Right lung (tissue), 10 donors: ENCODE measurements at places on chromosomes 5 and 9. TPM values are rescaled to one million over a fixed set of nuclear protein-coding genes. Genes with fewer than 3 reads are reported as not detected.

Gene FKBP15
- 26.3 TPM for polyA plus RNA-seq

Gene CDO1
- 57.9 TPM for polyA plus RNA-seq

GRCh38 chr5:130216286-130216685 is 312.0 kb downstream of the CHSY3 start:
- no peak for DNase-seq

DNA sequence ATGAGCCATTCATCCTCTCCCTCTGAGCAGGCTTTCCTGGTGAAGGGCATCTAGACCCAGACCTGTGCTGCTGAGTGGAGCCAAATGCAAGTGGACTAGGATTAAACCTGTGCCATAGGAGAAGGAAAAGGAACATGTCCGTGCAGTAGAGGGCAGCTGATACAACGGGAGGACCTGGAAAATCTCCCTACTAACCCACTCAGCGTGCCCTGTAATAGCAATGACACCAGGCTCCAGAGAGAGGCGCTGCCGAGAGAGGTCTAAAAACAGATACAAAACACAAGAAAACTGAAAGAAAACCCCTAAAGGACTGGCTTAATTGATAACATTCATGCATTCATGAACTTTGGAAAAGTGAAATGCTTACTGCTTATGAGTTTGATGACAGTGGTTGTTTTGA is 60.8 kb downstream of the PFDN1 start:
- DNase-seq, result no peak

Gene ASPN
- polyA plus RNA-seq, result 13.9 TPM

DNA sequence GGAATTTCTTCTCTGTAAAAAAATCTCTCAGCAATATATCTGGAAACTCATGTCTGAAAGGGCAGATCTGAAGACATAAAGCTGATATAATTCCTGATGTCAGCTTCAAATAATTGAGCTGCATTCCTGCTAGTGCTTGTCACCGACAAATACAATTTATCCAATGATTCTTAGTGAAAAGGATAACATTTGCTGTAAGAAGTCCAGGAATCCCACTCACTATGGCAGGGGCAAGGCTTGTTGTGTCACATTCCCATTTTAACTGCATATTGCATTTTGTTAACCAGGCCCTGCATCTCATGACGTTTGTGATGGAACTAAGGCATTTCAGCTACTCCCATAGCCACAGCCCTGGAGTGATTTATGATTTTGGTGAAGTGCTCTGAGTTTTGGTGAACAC is 160.1 kb upstream of the DAB2 start:
- no peak for DNase-seq

Gene SLC9A3
- 2.6 TPM for polyA plus RNA-seq

GRCh38 chr5:10707198-10708142 is 53.6 kb downstream of the DAP start:
- DNase-seq, result no peak

Gene NDOR1
- polyA plus RNA-seq, result 6.9 TPM

Gene KIF4B
- 0.24 TPM for polyA plus RNA-seq

GRCh38 chr5:181281077-181281983 is 20.4 kb upstream of the TRIM52 start:
- DNase-seq, result no peak

Gene SLC28A3
- 0.58 TPM for polyA plus RNA-seq

DNA sequence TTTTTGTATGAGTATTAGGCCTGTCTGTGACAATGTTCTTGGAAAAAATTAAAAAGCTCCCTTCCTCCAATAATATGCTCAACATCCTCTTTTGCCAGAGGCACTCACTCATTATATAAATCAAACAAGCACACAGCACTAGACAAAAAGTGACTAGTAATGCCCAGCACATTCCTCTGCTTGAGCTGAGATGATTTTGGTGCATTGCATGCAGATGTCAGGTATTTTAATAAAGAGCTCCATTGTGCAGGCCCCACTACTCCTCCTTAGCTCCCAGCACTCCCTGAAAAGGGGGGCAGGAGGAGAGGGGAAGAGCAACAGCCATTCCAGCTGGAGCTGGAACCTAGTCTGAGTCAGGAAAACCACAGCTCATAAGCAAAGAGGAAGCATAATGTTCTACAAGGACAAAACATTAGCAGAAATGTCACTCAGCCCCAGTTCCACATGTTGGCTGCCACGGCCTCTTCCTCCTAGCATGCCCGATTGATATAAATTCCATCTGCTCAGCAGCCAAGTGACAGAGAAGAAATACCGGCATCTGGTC is 348.5 kb downstream of the BNC2 start:
- peak; percentile 86 for DNase-seq

GRCh38 chr5:142544071-142544753 is 141.7 kb downstream of the FGF1 start:
- no peak for DNase-seq

- no peak for DNase-seq
These were observed 39.6 kb downstream of the SH3PXD2B start for GRCh38 chr5:172414531-172415361.

Gene DIPK1B
- polyA plus RNA-seq, result 29.8 TPM

GRCh38 chr9:90861380-90861779 is 59.8 kb downstream of the SYK start:
- no peak for DNase-seq

Gene LTC4S
- 4.0 TPM for polyA plus RNA-seq

- no peak for DNase-seq
These were observed 481.4 kb downstream of the CHSY3 start for GRCh38 chr5:130385656-130386055.

- no peak for DNase-seq
These were observed 134.0 kb downstream of the RXRA start for GRCh38 chr9:134460206-134460605.

Gene SLC4A9
- 0.26 TPM for polyA plus RNA-seq

- no peak for DNase-seq
These were observed 665.2 kb downstream of the ANXA1 start for GRCh38 chr9:73816905-73817304.

DNA sequence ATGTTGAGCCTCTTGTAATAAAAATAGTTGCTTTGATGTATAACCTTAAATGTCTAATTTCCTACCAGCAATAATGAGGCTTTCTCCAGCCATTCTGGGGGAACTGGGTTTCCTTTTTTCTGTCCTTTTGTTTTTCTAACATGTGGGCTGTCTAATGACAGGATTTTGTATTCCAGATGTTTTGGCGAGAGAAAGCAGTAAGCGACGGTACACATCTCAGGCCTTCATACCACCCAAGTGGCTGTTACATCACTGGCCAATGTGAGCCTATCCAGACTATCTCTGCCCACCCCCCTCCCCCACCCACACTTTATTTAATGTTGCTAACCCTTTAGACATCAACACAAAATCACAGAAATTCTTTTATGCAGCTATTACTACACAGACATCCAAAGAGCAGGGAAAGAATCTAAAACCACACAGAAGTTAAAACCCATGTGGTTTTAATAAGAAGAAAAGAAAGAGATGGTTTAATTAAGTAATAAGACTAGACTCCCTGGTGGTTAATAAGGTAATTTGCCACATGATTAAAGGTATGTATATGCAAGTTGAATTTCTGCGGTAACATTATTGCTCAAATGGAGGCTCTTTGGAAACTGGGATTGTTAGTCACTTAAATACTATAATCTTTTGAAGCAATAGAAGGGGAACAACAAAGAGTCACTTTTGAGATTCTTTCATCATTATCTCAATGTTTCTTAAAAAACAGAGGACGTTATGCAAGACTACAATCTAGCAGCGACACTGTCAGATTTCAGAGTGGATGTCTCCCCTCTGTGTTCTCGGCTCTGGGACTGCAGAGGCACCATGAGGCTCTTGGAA is 365.1 kb downstream of the ENC1 start:
- DNase-seq, result peak; percentile 59

GRCh38 chr9:87732756-87733155 is 6.8 kb downstream of the CTSL start:
- DNase-seq, result no peak

GRCh38 chr5:65981548-65981947 is 55.2 kb downstream of the ERBIN start:
- no peak for DNase-seq

Gene CCL27
- polyA plus RNA-seq, result not detected

- no peak for DNase-seq
These were observed 14.4 kb upstream of the CDC20B start for GRCh38 chr5:55187370-55187769.

Gene PNPLA7
- 2.9 TPM for polyA plus RNA-seq

Gene ZBED3
- polyA plus RNA-seq, result 30.7 TPM

Gene SPATA31C1
- polyA plus RNA-seq, result 0.09 TPM

DNA sequence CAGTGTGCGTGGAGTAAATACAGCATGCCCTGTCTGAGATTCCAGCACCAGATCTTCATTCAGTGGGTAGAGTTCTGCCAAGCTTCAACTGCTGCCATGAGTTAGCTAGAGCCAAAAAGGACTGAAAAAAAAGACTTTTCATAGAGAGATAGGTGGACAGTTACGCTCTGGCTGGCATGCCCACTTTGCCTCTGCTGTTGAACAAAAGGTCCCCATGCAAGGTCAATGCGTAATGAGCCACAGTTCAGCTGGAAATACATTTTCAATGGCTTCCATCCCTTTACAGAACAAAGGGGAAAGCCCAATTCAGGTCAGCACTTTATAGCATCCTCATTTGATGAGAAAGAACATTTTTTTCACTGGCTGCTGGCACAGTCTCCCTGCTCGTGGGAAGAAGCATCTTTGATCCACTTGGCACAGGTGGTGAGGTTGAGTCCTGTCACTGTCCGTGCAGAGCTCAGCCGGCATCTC is 86.9 kb upstream of the ERCC6L2 start:
- no peak for DNase-seq

GRCh38 chr5:50325237-50325832 is 115.8 kb downstream of the EMB start:
- DNase-seq, result no peak

DNA sequence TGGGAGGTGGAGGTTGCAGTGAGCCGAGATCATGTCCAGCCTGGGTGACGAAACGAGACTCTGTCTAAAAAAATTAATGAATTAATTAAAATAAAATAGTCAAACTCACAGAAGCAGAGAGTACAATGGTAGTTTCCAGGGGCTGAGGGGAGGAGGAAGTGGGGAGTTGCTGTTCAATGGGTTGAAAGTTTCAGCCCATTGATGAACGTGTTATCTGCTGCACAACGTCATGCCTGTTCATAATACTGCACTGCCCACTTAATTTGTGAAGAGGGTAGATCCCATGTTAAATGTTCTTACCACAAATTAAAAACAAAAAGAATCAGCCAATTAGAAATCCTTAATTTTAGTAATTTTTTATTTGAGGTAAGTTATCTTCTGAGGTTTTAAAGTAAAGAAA is 16.4 kb upstream of the RUFY1 start:
- no peak for DNase-seq

Gene LCP2
- 6.1 TPM for polyA plus RNA-seq

GRCh38 chr9:15220658-15221318 is 86.2 kb downstream of the TTC39B start:
- no peak for DNase-seq

DNA sequence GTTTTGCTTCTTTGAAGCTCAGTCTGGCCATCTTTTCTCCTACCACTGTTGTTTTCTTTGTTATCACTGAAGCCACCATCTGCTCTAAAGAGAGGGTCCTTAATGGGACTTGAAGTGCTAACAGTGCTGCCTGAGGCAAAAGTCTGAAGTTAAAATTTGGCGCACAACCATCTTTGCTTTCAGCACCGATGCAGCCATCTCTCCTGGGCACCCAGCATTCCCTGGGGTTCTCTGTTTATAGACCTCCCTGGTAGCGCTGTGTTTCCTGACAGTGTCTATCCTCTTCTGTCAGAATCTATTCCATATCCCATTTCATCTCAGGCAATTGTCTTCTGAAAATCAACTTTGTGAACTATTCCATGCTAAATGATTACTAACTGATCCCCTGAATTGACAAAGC is 491.5 kb upstream of the MPDZ start:
- no peak for DNase-seq

DNA sequence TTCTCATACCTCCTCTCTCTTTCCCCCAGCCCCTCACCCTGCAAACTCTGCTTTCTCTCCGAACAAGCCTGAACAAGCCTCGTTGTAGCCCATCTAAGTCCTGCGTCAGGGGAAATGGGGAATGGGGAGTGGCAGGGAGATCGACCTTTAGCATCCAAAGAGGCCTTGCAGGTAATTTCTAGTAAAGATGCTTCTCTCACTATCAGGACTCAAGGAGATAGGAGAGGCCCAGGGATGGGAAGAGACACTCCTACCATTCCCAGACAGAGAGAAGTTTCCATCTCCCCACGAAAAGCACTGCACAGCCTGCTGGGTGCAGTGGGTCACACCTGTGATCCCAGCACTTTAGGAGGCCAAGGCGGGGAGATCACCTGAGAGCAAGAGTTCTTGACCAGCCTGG is 44.4 kb upstream of the CTNNA1 start:
- DNase-seq, result no peak

Gene WDR38
- 0.85 TPM for polyA plus RNA-seq

GRCh38 chr5:337563-338130 is 16.1 kb downstream of the AHRR start:
- no peak for DNase-seq

Gene VCAN
- polyA plus RNA-seq, result 555 TPM

DNA sequence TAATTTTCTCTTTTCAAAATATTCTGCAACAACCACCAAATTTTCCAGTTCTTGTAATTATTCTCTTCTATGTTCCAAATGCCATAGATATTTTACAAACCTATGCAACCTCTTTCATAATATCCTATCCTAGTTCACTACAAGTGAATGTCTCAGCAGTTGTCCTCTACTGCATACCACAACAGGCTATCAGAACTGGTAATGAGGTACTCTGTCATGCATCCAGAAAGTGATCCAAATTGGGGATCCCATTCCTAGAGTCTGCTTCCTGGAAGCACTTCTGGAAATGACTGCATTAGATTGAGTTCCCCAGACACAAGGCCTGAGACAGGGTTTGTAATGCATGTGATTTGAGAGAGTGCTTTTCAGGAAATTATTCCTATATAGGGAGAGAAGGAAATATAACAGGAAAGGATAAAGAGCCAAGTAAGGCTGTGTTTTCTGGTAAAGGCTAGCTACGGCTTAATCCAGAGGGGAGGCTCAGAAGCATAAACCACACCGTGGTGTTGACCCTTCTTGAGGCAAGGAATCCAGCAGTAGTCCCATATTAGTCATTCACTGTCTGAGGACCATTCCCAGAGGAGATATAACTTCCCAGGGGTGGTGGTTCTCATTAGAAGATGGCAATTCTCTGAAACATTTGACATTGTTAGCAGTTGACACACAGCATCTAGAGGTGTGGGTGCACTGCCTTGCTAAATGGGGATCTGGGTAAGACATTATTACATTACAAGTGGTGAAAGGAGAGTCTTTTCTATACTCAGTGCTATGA is 80.3 kb upstream of the FST start:
- no peak for DNase-seq

DNA sequence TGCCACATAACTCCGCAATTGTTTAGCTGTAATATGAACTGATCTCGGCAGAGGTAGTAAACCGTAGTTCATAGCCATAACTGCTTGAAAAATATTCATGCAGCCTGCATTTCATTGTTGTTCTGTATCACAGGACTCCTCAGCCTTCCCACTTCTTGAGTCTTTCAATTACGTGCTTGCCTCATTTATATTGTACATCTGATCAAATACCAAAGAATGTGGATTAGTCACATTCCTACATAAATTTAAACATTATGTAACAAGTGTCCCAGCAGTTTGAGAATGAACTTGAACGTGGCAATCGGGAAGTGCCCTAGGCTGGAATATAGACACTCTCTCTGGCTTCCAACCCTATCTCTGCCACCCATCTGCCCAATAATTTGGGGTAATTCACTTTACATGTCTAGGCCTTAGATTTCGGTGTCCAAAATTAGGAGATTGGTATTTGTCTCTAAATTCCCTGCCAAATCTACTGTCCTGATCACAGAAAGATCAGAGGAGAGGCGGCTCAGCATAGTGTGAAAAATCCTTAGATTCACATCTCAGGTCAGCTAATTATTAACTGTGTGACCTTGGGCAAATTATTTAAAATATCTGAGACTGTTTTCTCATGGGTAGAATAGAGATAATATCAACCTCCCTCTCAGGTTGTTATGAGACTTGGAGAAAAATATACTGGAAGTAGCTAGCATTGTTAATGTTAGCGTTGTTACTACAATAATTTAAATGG is 215.1 kb upstream of the RFX3 start:
- DNase-seq, result no peak
